ENCODE measurements at places on chromosomes 16 and 17.
A peak's percentile ranks its signal among the peaks of the same experiment; 100 is the strongest.

DNA sequence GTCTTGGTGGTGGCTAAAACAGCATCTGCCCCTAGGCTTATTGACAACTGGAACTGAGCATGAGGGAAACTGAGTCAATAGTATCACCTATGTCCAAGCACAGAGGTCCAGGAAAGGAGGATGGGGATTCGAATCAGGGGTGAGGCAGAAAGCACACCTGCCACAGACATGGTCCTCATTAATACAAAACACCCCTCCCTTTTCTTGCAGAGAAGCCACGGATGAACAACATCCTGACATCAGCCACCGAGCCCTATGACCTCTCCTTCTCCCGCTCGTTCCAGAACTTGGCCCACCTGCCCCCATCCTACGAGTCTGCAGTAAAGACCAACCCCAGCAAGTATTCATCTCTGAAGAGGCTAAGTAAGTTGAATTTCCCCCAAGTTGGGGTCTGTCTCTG lies 42.7 kb upstream of the DNAH9 start:
- no peak for DNase-seq

- no peak for DNase-seq
Measured at GRCh38 chr17:74986206-74986576, 1.2 kb upstream of the CDR2L start.

DNA sequence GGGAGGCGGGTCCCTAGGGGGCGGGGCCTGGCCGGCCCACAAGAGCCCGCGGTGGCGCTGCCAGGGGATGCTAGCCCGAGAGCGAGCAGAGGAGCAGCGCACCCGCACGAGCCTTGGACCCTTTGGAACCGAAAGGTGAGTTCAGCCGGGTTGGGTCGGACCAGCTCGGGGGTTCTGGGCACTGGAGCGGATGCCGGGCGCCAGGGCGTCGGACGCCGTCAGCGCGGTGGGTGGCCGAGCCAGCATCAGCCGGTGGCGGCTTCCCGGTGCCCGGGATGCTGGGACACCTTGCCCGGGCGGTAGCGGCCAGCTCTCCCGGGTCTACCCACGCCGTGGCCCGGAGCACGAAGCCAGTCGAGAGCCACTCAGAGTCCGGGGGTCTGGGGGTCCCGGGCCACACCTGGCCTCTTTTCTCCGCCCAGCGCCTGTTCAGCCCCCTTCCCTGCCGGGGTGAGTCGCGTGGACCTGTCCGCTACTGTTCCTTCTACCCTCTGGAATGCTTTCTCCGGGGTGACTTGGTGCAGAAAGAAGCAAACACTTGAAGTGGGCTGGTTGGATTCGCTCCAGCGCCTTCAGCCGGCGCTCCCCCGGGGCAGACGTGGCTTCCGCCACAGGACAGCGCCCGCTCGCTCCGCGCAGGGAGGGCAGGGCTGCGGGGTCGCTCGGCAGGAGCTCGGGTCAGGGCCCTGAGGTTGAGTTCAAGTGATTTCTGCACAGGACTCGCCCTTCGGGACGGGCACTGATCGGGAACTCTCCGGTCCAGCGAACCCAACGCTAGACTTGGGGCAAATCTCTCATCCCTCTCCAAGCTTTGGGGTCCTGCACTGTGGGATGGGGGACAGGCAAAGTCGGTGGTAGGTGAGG lies at the start of gene SCNN1G:
Gene SCNN1G, plus strand, starts transcription at position 67 of the 864 bp plus-strand sequence. CDS start 3,527 bp downstream, outside the sequence.
- DNase-seq = no peak

DNA sequence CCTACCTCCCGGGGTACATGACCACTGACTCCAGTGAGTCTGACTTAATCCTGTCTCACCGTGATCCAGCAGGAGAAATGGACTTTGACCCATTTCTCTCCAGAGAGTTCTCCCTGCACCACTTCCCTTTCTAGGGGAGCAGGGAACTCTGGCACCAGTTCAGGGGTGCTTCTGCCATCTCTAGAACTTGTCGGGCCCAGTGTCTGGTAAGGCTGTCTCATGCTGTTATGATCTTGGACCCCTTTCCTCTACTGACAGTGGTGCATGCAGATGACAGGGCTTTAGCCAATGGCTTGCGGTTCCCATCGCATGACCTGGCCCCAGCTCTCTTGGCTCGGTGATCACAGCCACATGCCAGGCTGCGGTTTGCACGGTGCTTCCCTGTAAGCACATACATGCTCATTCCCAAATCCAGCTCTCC lies 62.0 kb downstream of the SLC39A11 start:
- no peak for DNase-seq

GRCh38 chr17:39667945-39668924 lies at the start of gene PNMT:
PNMT (plus strand) TSS chr17:39668453; CDS start chr17:39668476, 23 bp downstream.
- peak; percentile 71 for DNase-seq

DNA sequence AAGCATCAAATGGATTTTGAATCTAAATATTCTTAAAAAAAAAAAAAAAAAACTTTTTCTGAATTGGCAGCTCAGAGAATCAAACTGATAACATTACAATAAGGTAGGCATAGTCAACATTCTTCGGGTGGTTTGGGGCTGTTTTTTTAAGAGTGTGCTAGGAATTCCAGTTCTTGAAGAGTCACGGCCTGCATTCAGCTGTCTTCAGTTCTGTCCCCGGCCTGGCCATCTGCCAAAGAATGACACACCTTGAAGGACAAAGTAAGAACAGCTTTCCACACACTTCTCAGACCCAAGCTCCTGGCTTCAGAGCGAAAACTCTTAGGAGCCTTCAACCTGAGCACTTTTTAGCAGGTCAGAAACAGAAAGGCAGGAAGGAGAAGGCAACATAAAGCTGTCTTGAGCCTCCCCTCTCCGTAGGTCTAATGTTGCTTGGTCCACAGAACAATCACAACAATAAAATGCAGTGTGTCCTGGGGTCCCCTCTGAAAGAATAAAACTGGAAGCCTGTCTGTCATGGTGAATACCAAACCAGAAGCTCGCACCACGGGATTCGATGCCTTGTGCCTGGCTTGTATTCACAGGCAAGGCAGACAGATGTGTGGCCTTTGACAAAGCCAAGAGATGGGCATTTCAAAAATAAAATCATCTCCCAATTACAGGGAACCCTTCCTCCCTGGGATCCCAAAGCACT lies 524.4 kb upstream of the ZFHX3 start:
- DNase-seq = no peak

GRCh38 chr17:50149417-50150353 lies 792 bp downstream of the PPP1R9B start:
- DNase-seq = no peak

DNA sequence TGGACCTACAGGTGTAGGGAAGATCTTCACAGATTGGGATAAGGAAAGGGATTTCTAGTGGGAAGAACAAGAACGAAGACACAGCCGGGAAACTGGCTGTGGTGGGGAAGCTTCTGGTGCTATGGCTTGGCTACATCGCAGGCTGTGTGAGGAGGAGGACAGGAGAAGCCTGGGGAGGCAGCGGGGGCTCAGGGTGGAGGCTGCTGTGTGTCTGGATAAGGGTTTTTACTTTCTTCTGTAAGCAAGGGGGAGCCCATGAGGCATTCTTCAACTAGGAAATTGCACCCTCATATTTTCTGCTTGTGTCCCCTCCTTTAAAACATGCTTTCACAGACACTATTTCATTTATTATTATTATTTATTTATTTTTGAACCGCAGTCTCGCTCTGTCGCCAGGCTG lies 2.9 kb upstream of the RHBDF2 start:
- no peak for DNase-seq

GRCh38 chr16:21598701-21599121 lies 666 bp upstream of the METTL9 start:
- no peak for DNase-seq

DNA sequence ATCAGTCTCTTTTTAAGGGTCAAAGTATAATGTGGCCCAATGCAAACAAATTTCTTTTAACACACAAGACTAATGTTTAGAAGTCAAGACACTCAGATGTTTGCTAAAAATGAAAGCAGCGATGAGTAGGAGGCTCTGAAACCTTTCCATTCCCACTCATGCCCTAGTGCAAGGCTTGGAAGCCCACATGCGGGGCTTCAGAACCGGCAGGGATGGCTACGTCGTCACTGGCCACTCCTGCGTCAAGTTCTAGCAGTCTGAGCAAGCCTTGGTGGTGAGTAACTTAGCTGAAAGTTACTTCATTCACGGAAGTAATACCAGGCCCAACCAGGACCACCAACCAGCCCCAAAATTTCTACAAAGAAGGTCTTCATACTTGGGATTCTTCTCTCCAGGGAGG lies 14.8 kb upstream of the TMED6 start:
- DNase-seq = no peak

GRCh38 chr17:2388020-2388682 lies 12.7 kb downstream of the MNT start:
- DNase-seq = peak; percentile 17

DNA sequence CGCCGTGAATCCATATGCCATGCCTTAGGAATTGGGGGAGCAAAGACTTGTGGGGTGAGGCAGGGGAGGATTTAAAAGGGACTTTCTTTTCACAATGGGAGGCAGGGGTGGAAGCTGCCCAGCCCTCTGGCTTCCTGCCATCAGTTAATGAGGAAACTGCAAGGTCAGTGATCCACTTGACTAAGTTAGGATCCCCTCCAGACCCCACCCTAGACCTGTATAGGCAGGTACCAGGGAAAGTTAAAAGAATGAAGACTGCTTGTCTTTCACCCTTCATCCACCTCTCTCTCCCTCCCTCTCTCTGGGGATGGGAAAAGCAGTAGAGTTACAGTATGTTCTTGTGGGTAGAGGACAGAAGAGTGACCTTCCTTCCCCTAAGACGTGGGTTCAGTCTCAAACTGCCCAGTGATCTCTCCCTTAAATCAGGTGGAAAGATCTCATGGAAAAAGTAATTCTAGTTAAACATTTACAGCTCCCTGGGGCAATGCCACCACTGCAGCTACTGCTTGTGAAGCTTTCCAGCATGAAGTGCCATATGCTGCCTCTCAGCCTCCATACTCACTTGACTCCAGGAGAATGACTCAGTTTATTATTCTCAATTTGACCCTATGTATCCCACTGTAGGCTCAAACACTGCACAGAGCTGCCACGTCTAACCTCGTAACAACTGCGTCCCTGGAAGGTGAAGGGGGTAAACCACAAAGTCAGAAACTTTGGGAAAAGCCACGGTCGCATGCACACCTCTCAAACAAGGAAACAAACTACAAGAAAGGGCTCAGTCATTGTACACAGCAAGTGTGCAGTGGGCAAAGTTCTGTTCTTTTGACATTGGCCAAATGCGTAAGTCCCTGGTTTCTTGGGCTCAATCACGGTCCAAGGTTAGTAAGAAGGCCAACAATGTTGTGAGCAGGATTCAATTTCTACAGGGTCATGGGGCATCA lies 1.2 kb downstream of the COA3 start:
- no peak for DNase-seq

GRCh38 chr17:40348562-40349476 lies 15.7 kb downstream of the GJD3 start:
- peak; percentile 64 for DNase-seq

DNA sequence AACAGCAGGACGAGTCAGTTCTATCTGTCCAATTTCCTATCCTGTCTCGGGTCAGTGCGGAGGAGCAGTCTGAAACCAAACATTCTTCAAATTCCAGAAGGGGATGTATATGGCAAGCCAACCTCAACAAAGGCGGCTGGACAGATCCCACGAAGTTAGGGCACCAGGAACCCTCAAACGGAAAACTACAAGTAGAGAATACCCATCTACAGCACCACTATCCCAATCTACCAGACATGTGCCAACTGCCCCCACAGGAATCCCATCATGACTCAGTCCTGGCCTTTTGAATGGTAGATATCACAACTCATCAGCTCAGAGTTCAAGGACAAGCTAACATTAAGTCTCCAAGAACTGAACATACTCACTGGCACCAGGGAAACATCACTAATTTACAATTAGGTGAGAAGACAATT lies 2.3 kb downstream of the NAT9 start:
- DNase-seq = no peak

DNA sequence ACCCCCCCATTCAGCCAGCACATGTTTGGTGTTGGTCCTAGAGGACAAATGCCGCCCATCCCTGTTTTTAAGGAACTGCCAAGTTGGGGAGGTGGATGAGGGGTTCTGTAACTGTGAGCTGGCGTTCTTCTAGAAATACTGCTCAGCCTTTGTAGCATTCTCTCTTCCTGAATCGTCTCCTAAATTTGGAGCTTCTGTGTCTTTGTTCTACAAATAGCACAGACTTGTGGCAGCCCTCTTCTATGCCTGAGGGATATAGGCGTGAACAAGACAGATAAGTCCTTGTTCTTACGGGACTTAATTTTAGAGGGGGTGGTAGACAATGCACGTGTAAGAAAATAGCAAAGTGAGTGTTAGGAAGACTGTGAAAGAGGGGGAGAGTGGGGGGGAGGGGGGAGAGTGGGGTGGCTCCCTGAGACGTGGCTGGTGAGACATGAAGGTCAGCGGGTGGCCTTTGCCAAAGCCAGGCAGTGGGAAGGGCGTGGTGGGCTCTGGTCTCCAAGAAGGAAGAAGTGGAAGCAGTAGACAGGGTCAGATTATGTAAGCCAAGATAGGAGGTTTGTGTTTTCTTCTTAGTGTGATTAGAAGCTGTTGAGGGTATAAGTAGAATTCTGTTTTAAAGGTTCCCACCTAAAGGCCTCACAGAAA lies 9.9 kb downstream of the MFSD11 start:
- no peak for DNase-seq

GRCh38 chr17:63349478-63350000 lies 96.6 kb downstream of the CYB561 start:
- DNase-seq = no peak

- peak; percentile 64 for DNase-seq
Measured at GRCh38 chr17:20226814-20227482, 217.8 kb downstream of the SPECC1 start.

DNA sequence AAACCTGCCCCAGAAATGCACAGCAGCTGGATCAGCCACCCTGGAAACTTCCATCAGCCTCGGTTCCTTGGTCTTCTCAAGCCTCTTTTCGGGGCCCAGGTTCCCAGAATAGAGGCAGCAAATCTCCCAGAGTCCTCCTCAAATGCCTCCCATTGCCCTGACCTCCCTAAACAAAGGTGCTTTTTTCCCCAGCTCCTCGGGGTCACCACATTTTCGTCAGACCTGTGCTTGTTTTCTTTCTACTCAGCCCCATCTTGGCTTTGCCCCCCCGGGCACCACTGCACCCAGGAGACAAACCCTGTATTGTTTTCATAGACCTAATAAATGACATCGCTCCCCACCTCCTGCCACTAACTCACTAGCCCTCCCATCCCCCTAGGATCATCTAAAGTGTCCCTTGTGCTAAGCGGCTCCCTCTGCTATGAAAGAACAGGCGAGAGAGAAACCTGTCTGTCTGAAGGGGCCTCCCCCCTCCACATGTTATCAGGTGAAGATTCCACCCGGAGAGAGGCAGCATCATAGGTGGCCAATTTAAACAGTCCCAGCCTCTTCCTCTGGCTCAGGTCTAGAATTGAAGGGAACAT lies 451.1 kb downstream of the SOX9 start:
- DNase-seq = no peak

DNA sequence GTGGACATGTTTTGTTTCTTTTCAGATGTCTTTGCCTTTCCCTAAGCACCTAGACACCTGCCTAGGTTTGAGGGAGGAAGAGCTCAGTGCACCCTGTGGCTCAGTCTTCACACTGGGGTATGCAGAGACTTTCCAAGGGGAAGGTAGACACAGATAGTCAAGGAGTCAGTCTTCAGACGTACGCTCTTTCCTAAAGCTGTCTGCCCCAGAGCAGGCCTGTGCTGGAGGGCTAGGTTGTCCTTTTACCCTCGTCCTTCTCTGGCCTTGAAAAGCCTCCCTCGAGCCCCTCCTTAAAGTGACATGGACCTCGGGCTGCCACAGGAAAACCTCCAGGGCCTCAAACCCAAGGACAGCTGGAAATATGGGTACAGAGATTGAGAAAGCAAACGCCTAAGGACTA lies 103.7 kb downstream of the AATF start:
- DNase-seq = no peak

All from NCI-H1436 (cell line).